Muscle of leg (tissue), 16 donors: ENCODE measurements at places on chromosomes 1 and 21.
A peak's percentile ranks its signal among the peaks of the same experiment; 100 is the strongest.

- DNase-seq, result peak; percentile 60
- H3K4me3 ChIP-seq, result no peak overlapping the region
- H3K36me3 ChIP-seq, result no peaks in the 10 kb centered on the region
- H3K27ac ChIP-seq, result peak overlapping the region; percentile 26
- no peaks in the 10 kb centered on the region for H3K27me3 ChIP-seq
Measured at GRCh38 chr1:58982259-58982998, 198.6 kb upstream of the JUN start.

GRCh38 chr1:92259350-92259749, 39.4 kb downstream of the GLMN start:
- H3K4me1 ChIP-seq, result no peaks in the 10 kb centered on the region
- H3K4me3 ChIP-seq, result no peak overlapping the region
- H3K27me3 ChIP-seq, result no peaks in the 10 kb centered on the region
- no peak overlapping the region for H3K27ac ChIP-seq

GRCh38 chr21:38859852-38860251, 54.1 kb downstream of the ETS2 start:
- no peak overlapping the region for H3K27ac ChIP-seq
- DNase-seq, result no peak
- H3K36me3 ChIP-seq, result no peaks in the 10 kb centered on the region
- peaks cover 3% of the 10 kb centered on the region for H3K27me3 ChIP-seq

- no peaks in the 10 kb centered on the region for H3K36me3 ChIP-seq
- H3K4me1 ChIP-seq, result peaks cover 8% of the 10 kb centered on the region
Measured at GRCh38 chr1:33876970-33877650, 13.2 kb downstream of the HMGB4 start.

DNA sequence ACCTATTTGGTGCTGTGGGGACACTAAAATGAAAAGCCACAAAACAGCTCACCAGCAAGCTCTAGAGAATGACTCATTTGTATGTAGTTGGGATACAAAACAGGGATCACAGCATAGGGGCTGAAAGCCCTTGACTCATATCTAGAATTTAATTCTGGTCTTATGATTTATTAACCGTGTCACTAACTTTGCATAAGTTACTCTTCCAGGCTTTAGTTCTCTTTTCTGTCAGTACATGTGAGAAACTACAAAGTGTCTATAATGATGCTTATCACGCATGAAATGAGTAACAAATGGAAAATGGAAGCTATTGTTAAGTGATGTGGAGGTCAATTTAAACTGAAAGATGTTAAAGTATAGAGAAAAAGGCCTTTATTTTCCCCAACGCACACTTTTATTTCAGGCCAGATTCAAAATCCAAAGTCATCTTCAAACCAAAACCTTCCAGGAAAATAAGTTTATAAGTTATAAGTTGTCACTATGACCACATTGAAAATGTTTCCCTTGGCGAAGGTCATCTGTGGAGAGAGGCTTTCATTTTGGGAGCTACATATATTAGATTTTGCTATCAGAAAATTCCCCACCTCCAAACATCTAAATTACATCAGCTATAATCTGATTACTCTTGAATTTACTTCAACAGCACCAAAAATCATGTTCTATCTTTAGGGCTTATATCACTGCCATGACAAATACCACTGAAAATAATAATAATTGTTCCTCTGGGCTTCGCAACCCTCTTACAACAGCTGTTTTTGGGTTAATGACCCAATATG, 430.5 kb downstream of the MRPL39 start:
- DNase-seq, result no peak
- no peak overlapping the region for H3K4me3 ChIP-seq
- no peaks in the 10 kb centered on the region for H3K36me3 ChIP-seq
- H3K27ac ChIP-seq, result no peak overlapping the region
- H3K27me3 ChIP-seq, result no peaks in the 10 kb centered on the region
- H3K4me1 ChIP-seq, result no peaks in the 10 kb centered on the region

GRCh38 chr1:161096530-161096929, 1.6 kb upstream of the KLHDC9 start:
- no peaks in the 10 kb centered on the region for H3K27me3 ChIP-seq
- peaks cover 31% of the 10 kb centered on the region for H3K4me1 ChIP-seq
- peak; percentile 96 for DNase-seq

DNA sequence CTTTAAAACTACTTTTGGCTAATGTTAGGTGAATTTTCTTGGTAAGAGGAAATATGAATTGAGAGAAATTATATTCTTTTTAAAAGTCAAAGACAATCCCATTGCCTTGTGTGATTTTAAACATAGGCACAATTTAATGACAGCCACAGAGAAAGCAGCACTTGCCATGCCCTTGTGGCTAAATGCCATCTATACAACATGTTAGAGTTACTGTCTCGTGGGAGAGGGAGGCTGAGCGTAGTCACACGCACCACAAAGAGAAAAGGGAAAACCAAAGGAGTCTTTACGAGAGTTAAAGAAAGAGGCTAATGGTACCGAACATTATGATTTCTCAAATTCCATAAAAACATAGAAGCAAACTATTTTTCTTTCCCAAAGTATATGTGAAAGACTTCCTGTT, 537.9 kb downstream of the PTPRC start:
- H3K4me1 ChIP-seq, result peaks cover 3% of the 10 kb centered on the region
- H3K36me3 ChIP-seq, result no peaks in the 10 kb centered on the region
- DNase-seq, result no peak

DNA sequence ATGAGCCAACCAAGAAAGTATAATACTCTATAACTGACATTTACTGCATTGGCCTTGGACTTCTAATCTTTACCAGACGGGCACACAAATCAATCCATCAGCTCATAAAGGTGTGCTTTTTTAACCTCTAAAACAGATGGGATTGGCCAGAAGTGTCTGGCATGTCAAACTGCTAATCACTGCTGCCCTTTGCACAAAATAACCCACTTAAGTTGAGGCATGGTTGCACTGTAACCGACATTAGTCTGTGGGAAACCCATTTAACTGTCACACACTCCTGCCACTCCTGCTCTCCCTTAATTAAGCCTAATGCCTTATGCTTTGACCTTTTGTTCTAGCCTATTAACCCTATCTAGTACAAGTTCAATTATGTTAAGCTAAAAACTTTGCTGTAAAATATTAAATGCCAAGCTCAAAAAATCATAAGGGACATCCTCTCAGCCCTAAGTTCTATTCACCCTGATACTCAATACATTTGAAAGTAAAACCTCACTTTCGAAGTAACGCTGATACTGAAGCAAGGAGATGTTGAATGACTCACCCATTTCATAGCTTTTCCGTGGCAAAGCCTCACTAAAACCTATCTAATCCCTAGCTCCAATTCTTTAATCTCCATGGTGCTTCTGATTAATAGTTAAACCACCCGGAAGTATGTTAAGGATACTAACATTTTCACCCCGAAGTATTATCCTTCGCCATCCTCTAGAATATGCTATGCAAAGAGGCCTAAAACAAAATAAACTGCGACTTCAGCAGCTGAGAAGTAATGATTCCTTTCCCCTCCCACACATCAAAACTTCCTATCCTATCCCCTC, 12.9 kb downstream of the NRIP1 start:
- H3K27ac ChIP-seq, result no peak overlapping the region
- H3K36me3 ChIP-seq, result no peaks in the 10 kb centered on the region
- no peaks in the 10 kb centered on the region for H3K27me3 ChIP-seq
- H3K4me3 ChIP-seq, result no peak overlapping the region
- H3K4me1 ChIP-seq, result peaks cover 7% of the 10 kb centered on the region

- H3K36me3 ChIP-seq, result no peaks in the 10 kb centered on the region
- H3K27me3 ChIP-seq, result no peaks in the 10 kb centered on the region
- DNase-seq, result no peak
- H3K4me1 ChIP-seq, result peaks cover 25% of the 10 kb centered on the region
Measured at GRCh38 chr1:53142226-53142853, at the start of gene SLC1A7. Gene SLC1A7, minus strand, starts transcription at chr1:53142638. Its CDS starts 189 bp downstream, at chr1:53142449.

- no peaks in the 10 kb centered on the region for H3K36me3 ChIP-seq
- H3K27ac ChIP-seq, result no peak overlapping the region
- peak; percentile 69 for DNase-seq
- no peaks in the 10 kb centered on the region for H3K27me3 ChIP-seq
- H3K4me3 ChIP-seq, result no peak overlapping the region
Measured at GRCh38 chr1:175887981-175888428, 144.6 kb upstream of the TNR start.

GRCh38 chr1:94579876-94580294, 38.3 kb upstream of the F3 start:
- no peak overlapping the region for H3K4me3 ChIP-seq
- no peaks in the 10 kb centered on the region for H3K36me3 ChIP-seq
- no peak overlapping the region for H3K27ac ChIP-seq
- no peaks in the 10 kb centered on the region for H3K4me1 ChIP-seq
- no peak for DNase-seq

DNA sequence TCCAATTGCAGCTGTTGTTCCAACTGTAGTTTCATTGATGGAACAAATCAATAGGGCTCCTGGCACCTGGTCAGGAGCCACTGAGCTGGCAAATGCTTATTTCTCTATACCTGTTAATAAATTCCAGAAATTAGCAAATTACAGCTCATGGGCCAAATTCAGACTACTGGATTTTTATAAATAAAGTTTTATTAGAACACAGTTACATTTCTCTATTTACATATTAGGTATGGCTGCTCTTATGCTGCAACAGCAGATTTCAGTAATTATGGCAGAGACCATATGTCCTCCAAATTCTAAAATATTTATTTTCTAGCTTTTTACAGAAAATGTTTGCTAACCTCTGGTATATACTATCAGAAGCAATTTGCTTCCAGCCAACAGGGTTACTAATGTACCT, 47.8 kb downstream of the DUSP10 start:
- H3K27me3 ChIP-seq, result no peaks in the 10 kb centered on the region
- no peaks in the 10 kb centered on the region for H3K36me3 ChIP-seq
- no peak overlapping the region for H3K4me3 ChIP-seq

DNA sequence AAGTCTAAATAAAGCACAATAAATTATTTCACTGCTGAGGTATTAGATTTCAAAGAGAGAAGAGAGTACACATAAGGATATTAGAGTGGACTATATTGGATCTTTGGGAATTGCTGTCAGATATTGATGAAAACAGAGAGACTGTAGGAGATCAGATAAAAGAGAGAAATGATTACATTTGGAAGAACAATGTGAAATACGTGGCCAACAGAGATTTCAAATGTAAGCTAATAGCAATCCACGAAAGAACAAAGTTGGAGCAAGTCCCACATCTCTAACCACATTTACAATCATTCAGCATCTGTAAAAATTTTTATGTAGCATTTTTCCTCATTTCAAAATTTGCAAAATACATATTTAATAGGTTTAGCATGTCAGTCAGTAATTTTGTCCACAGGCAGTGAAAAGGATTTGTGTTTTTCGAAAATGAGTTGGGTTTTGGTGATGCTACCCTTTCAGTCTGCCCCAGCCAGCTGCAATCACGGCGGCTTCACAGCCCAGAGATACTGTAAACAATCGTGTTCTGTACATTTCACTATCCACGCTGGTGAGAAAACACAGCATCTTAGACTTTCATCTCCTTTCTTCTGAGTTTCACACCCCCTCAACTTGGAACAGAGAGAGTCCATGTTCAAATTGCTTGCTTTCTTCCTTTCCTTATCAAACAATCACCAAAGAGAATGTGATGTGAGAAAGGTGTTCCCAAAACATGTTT, 209.1 kb upstream of the LYPLAL1 start:
- no peaks in the 10 kb centered on the region for H3K36me3 ChIP-seq
- no peaks in the 10 kb centered on the region for H3K4me1 ChIP-seq
- no peak overlapping the region for H3K4me3 ChIP-seq
- peak overlapping the region; percentile 36 for H3K27ac ChIP-seq
- H3K27me3 ChIP-seq, result no peaks in the 10 kb centered on the region
- peak; percentile 78 for DNase-seq

- H3K4me1 ChIP-seq, result no peaks in the 10 kb centered on the region
- H3K27me3 ChIP-seq, result peaks cover 5% of the 10 kb centered on the region
- no peak overlapping the region for H3K4me3 ChIP-seq
Measured at GRCh38 chr1:44371206-44371605, 16.1 kb upstream of the ERI3 start.

DNA sequence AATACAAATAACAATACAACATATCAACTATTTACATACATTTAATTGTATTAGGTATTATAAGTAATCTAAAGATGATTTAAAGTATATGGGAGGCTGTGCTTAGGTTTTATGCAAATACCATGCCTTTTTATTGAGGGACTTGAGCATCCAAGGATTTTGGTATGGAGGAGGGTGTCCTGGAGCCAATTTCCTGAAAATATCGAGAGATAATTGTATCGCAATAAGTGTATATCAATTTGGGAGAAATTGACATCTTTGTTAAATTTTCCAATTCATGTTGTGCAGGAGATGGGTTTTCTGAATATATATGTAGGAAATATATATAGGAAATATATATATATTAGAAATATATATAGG, 63.5 kb downstream of the ATP1A1 start:
- H3K36me3 ChIP-seq, result no peaks in the 10 kb centered on the region
- H3K4me1 ChIP-seq, result peaks cover 4% of the 10 kb centered on the region
- H3K4me3 ChIP-seq, result no peak overlapping the region

- H3K4me3 ChIP-seq, result no peak overlapping the region
- DNase-seq, result no peak
- H3K4me1 ChIP-seq, result no peaks in the 10 kb centered on the region
- H3K36me3 ChIP-seq, result no peaks in the 10 kb centered on the region
Measured at GRCh38 chr21:33189824-33190223, 39.9 kb upstream of the IFNAR2 start.

- DNase-seq, result no peak
- H3K4me3 ChIP-seq, result no peak overlapping the region
- no peaks in the 10 kb centered on the region for H3K27me3 ChIP-seq
Measured at GRCh38 chr1:244319283-244320132, 132.2 kb downstream of the ADSS2 start.

DNA sequence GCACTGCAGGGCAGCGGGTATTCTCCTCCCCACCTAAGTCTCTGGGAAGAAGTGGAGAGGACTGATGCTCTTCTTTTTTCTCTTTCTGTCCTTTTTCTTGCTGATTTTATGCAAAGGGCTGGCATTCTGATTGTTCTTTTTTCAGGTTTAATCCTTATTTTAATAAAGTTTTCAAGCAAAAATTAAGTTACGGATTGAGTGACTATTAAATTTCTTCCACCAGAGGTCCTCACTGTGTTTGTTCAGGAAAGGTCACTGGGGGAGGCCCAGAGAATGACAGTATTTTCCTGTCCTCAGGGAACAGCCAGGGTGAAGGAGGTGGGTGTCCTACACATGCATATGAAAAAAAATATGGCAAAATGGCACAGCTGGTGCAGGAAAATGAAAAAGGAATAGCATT, 4.4 kb upstream of the ELF3 start:
- H3K36me3 ChIP-seq, result peaks cover 61% of the 10 kb centered on the region
- H3K4me3 ChIP-seq, result no peak overlapping the region
- H3K4me1 ChIP-seq, result peaks cover 8% of the 10 kb centered on the region
- no peak for DNase-seq
